ENCODE measurements at places on chromosomes 13 and 19.

DNA sequence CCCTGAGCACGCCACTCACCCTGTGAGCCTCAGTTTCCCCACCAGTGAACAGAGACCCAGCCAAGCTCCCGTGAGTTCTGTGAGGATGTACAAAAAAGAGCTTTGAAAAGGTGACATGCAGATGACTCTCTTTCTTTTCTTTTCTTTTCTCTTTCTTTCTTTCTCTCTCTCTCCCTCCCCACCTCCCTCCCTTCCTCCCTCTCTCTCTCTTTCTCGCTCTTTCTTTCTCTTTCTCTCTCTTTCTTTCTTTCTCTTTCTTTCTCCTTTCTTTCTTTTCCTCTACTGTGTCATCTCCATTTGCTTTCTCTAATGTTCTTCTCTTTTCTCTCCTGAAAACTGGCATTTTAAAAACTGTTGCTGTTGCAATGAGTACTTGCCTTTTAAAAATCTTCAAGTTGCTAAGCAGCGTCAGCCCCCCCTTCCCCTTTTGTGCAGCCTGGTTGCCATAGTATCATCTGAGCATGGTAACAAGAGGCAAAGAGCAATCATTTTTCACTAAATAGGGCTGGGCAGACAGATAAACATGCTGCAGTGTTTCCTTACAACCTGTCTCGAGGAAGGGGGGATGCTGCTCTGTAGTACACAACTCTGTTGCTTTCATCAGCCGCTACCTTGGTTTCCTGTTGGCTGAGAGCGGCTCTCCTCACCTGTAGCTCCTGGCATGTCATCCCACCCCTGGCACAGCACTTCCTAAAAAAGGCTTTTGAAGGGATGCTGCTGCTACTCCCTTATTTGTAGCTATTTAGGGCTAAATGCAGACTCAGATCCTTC is 108.7 kb upstream of the MBNL2 start:
- DNase-seq, result no peak

- peak; percentile 58 for DNase-seq
Measured at GRCh38 chr19:47107202-47107952, 6.2 kb downstream of the ZC3H4 start.

GRCh38 chr19:1646659-1647453 is 5.6 kb downstream of the TCF3 start:
- DNase-seq, result no peak

DNA sequence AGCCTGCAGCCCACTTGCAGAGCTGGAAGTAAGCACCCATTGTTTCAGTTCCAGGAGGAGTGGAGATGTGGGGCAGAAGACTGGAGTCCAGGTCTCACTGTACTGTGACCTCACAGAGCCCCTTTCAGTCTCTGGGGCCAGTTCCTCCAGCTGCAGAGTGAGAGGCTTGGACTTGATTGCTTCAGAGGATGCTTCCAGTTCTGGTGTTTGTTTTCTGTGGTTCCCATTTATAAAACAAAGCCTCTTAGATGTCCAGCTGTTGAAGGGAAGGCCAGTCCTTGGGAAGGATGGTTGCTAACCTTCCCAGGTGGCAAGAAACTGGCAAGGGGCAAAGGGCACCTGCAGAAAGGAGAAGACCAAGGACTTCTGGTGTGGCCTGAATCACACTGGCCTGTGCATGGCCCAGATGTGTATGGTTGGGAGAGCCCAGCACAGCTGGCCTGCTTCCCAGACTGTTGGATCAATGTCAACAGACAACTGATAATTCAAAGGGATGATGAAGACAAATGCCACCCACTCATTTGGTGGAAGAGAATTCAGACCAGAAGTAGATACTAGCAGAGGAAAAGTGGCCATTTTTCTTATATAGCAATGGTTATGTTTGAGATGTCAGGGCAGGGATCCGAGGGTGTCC is 218.5 kb downstream of the ZNF536 start:
- DNase-seq, result no peak

DNA sequence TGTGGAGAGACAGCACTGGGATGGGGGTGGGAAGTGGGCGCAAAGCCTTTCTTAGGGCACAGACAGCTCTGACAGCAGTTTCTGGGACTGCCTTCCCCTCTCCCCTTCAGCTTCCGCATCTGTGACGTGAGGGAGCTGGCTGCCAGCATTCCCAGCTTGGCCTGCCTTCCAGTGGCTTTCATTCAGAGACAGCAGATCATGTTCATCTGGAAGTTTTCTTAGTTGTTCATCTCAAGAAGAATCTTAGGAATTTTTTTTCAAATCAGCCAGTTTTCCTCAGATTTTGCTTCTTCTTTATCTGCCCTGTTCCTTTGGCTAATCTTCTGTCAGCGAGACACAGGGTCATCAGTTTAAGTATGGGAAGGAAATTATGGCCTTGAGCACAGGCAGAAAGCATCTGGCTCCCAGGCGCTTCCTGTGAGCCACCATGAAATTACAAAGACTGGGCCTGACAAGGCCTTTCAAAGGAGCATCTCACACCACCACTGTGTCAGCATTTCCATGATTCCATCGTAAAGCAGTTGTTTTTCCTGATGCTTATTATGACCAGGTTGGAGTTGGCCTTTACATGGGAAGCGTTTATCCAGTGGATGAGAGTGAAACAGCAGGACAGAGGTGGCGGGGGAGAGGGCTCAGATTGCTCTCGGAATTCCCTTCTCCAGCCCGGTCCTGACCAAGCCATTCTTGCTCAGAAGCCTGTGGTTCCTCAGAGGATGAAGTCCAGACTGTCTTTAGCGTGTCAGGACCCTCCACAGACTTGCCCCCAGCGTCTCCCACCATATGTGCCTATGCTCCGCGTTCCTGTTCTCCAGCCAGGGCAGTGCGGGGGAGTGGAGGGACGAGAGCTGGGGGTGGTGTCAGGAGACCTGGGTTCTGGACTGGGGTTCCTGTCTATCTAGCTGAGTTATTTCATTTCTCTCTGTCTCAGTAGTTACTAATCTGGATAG is 43.6 kb downstream of the ARHGAP35 start:
- no peak for DNase-seq

DNA sequence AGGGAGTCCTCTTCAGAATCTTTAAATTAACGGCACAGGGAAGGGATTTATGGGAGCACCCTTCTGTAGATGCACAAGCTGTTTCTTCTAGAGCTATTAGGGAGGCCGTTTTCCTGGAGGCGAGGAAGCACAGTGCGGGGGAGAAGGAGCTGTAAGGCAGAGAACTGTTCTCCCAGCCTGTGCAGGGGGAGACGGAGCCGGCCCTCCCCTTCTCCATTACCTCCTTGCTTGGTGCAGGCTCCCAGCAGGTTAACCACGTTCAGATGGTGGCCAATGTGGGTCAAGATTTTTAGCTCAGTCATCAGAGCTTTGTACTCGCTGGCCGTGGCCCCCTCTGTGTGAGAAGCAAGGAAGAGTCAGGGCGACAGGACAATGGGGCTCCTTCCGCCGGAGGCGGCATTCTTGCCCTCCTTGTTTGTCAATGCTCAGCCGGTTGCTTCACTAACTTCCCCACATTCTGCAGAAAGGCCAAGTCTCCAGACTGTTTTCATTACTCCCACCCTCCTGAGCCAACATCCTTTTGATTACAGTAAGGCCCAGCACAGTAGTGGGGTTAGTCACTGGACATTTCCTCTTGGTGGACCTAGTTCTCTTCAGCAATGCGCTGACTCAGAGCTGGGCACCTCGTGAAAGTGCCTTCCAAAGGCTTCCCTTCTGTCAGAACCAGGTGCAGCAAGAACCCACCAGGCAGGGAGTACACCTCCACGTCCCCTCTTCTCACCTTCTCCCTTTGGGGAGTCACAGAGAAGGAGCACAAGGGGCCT is 165.4 kb downstream of the FLT1 start:
- no peak for DNase-seq

DNA sequence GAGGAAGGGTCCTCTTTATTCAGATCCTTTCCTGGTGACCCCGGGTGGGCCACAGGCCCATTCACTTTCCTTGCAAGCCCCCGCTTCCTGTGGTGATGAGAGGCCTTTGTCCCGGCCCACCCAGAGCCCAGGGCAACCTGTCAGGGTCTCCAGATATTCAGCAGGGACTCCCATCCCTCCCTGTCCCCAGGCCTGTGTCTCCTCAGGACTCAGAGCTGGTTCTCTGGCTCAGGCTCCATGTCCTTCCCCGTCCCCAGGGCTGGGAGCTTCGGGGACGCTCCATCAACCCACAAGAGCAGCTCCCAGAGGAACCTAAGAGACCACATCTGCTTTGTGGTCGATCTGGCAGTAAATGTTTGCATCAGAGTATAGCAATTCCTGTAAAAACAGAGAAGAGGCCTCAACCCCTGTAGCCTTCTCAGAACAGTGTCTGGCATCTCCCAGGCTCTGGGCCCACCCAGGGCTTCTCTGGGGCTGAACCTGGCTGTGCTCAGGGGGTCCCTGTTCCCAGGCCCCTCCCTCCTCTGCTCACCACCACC is 7.8 kb downstream of the CEACAM4 start:
- DNase-seq, result no peak

DNA sequence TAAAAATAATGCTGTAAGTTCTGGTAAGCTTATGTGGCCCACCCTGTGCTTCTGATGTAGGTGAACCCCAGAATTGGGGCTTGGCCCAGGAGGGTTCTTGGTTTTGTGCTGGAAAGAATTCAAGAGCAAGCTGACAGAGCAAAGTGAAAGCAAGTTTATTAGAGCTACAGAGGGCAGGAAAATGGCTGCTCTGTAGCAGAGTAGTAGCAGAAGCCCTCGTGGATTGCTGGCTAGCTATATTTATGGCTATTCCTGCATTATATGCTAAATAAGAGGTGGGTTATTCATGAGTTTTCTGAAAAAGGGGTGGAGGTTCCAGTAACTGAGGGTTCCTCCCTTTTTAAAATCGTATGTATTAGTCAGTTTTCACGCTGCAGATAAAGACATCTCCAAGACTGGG is 20.6 kb upstream of the ZNF599 start:
- DNase-seq, result no peak

GRCh38 chr13:112253631-112254030 is 122.5 kb upstream of the SPACA7 start:
- no peak for DNase-seq

DNA sequence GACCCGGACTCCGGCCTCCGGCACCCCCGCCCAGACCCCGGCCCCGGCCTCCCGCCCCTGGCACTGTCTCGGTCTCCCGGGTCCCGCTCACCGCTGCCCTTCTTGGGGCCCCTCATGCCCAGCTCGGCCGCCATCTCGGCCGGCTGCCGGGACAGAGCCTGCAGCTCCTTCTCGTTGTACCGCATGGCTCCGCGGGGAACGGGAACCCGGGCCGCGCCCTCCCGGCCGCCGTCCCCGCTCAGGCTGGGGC is 140 bp downstream of the PLEKHJ1 start:
- DNase-seq, result no peak

- no peak for DNase-seq
Measured at GRCh38 chr19:31284621-31285020, 64.6 kb downstream of the TSHZ3 start.

DNA sequence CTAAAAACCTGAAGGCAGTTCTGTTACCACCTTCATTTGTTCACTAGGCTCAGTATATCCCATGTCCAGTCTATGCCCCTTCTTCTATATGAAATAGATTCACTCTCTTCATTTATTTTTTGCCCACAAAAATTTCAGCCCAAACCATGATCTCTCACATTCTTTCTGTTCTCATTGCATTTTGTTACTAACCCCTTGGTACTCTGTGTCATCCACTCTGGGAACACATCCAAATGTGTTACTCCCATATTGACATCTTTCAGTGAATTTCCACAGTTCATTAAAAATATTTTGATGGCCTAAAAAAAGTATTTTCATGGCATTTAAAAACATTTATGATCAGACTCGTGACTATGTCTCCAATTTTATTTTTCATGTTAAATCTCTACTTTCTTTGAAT is 378.9 kb downstream of the SLITRK1 start:
- no peak for DNase-seq

GRCh38 chr13:24668955-24669582 is 11.1 kb upstream of the ATP12A start:
- DNase-seq, result no peak

GRCh38 chr13:73390100-73390499 is 331.3 kb downstream of the KLF5 start:
- DNase-seq, result no peak

DNA sequence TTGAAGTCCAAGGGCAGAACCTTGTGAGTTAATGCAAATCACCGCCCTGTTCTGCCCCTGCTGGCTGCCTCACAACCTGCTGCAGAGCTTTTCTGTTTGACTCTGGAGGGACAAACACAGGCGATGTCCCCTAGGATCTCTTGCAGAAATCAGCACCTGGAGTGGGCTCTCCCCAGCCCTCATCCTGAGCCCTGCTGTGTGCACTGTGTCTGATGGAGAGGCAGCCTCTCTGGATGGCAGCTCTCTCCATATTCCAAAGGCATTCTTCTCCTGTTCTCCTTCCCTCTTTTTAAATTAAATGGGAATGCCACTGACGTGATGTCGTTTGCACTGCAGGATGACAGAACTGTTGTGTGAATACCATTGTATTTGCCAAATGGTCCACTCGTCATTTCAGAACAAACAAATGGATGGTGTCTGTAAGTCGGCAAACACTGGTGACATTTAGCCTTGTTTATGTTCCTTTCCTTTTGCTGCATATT is 184.1 kb downstream of the ZNF536 start:
- no peak for DNase-seq

- DNase-seq, result no peak
Measured at GRCh38 chr13:41177616-41178015, 16.8 kb downstream of the KBTBD7 start.

- no peak for DNase-seq
Measured at GRCh38 chr19:32197896-32198882, 147.2 kb upstream of the ZNF507 start.

DNA sequence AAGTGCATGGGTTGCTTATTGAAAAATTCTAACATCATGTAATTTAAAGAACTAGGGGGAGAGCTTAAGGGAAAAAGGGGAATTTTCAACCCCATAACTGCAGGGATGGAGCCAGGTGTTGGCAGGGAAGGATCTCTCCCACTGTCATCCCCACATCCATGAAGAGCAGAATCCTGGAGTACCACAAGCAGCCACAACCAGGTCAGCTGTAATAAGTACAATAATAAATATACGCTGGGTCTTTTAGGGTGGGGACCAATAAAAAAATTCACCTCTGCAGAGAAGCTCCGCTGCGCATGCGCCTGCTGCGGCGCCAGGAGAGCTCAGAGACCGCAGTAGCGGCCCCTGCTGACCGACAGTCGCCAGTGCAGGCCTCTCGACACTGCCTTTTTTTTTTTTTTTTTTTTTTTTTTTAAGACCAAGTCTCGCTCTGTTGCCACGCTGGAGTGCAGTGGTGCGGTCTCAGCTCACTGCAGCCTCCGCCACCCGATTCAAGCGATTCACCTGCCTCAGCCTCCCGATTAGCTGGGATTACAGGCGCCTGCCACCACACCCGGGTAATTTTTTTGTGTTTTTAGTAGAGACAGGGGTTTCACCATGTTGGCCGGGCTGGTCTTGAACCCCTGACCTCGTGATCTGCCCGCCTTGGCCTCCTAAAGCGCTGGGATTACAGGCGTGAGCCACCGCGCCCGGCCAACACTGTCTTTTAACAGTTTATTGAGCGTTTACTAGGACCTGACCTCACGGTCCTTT is 2.5 kb upstream of the EEF2 start:
- DNase-seq, result peak; percentile 87

GRCh38 chr19:8648240-8648639 is 17.8 kb downstream of the NFILZ start:
- DNase-seq, result no peak

- DNase-seq, result no peak
Measured at GRCh38 chr13:95260031-95260525, 41.2 kb downstream of the ABCC4 start.
